CD8-positive, alpha-beta memory T cell (primary cell): ENCODE measurements at places on chromosomes 5 and 9. TPM values are rescaled to one million over a fixed set of nuclear protein-coding genes. Genes with fewer than 3 reads are reported as not detected.

DNA sequence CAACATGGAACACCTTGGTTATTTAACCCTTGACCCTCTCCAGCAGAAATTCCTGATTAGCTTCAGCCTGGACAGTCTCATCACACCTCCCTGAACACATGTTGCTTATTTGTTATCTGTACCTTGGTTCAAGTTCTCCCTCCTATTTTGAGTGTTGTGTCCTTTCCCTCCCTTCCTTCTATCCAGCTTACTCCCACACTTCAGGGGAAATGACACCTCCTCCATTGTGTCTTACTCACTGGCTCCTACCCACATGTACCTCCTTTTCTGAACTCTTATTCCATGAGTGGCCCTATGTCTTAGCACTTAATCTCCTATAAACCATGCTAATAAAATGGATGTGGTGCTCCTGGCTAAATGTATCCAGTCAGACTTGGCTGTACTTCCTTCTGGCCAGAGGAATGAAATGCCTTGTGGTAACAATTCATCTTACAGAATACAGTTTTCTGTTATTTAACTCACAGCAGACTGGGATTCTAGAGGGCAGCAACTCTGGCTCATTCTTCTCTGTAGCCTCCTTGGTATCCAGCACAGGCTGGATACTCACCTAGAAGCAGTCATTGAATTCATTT, 11.2 kb downstream of the LIX1 start:
- peaks cover 3% of the 10 kb centered on the region for H3K4me1 ChIP-seq
- no peak overlapping the region for H3K4me3 ChIP-seq
- no peaks in the 10 kb centered on the region for H3K36me3 ChIP-seq
- H3K27ac ChIP-seq: no peak overlapping the region
- no peak for DNase-seq
- H3K27me3 ChIP-seq: no peaks in the 10 kb centered on the region

GRCh38 chr5:3214838-3215374, 380.7 kb upstream of the IRX1 start:
- H3K27me3 ChIP-seq: no peaks in the 10 kb centered on the region
- DNase-seq: no peak

- no peak for DNase-seq
- no peaks in the 10 kb centered on the region for H3K36me3 ChIP-seq
- no peak overlapping the region for H3K27ac ChIP-seq
- no peak overlapping the region for H3K4me3 ChIP-seq
Observed at GRCh38 chr5:73426034-73426433, 22.5 kb downstream of the FOXD1 start.

DNA sequence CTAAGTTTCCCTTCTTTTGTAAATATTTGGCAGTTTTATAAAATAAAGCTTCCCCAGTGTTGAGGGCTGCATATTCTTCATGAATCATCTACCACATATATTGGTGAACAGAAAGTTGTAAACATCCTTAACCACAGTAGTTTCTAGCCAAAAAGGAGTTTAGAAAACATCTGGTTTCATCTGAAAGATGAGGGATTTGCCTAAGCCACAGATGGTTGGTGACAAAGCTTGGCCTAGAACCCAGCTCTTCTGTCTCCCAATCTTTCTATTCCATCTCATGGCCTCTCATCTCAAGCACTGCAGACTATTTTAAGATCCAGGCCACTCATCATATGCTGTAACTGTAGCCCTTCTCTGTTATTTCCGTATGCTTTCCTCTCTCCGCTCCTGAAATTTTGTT, 232.3 kb upstream of the TRPM3 start:
- no peaks in the 10 kb centered on the region for H3K4me1 ChIP-seq
- no peaks in the 10 kb centered on the region for H3K36me3 ChIP-seq
- no peaks in the 10 kb centered on the region for H3K27me3 ChIP-seq
- no peak for DNase-seq
- H3K27ac ChIP-seq: no peak overlapping the region

DNA sequence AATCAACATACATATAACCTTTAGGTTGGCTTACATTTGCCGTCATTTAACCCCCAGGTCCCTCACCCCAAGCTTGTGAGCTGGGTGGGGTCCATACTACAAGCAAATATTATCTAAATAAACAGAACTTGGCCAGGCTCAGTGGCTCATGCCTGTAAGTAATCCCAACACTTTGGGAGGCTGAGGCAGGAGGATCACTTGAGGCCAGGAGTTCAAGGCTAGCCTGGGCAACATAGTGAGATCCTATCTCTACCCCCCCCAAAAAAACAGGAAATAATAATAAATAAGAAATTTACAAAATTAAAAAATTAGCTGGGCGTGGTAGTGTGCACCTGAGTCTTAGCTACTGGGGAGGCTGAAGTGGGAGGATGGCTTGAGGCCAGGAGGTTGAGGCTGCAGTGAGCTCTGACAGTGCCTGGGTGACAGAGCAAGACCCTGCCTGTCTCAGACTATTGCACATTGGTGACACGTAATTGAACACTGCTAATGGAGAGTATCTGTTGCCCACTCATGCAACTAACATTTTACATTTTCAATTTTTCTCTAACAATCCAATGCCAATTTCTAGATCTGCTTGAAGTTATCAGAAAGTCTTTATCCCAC, 18.9 kb downstream of the FNBP1 start:
- H3K27me3 ChIP-seq: no peaks in the 10 kb centered on the region
- H3K36me3 ChIP-seq: no peaks in the 10 kb centered on the region
- DNase-seq: no peak
- no peak overlapping the region for H3K4me3 ChIP-seq

DNA sequence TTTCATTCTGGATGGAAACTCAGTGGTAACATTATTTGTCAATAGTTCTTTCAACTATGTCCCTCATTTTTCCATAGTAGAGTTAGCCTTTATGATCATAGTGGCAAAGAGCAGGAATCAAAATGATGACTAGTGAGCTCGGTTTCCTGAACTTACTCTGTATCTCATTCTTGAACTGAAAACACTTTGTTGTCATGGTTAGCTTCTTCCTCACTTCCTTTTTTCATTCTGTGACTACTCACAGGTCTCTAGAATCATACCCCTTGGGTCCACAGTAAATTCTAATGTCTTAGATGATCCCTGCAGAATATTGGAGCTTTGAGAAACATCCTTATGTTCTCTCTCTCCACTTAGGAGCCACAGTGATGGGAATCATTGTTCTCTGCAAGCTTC, 29.4 kb upstream of the RECK start:
- H3K36me3 ChIP-seq: no peaks in the 10 kb centered on the region
- no peak overlapping the region for H3K27ac ChIP-seq
- H3K4me1 ChIP-seq: no peaks in the 10 kb centered on the region
- no peak overlapping the region for H3K4me3 ChIP-seq
- no peak for DNase-seq

SLC25A48 gene
- total RNA-seq: not detected

HAPLN1 gene
- total RNA-seq: not detected

CER1 gene
- not detected for total RNA-seq

CFAP157 gene
- not detected for total RNA-seq
